Glomerular endothelial cell (primary cell): ENCODE measurements at places on chromosomes 7 and 10. TPM values are rescaled to one million over a fixed set of nuclear protein-coding genes. Genes with fewer than 3 reads are reported as not detected.

- DNase-seq: no peak
Observed at GRCh38 chr7:18302097-18302496, 193.5 kb upstream of the HDAC9 start.

DNA sequence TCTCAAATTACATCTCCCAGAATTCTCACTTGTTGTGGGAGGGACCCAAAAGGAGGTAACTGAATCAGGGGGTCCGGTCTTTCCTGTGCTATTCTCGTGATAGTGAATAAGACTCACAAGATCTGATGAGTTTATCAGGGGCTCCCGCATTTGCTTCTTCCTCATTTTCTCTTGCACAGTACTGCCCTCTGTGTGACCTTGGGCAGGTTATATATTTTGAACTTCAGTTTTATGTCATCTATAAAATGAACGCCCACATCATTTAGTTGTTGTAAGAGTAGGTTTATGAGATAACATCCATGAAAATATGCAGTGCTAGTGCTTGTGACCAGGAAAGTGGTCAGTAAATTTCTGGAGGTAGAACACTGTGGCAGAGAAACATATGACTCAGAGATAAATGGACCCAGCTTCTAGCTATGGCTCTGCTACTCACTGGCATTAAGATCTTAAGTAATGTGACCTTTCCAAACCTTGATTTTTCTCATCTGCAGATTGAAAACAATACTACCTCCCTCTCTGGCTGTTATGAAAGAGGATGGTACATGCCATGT, 44.3 kb downstream of the SCRN1 start:
- no peak for DNase-seq

- no peak for DNase-seq
Observed at GRCh38 chr7:16014031-16014430, 327.5 kb upstream of the MEOX2 start.

DNA sequence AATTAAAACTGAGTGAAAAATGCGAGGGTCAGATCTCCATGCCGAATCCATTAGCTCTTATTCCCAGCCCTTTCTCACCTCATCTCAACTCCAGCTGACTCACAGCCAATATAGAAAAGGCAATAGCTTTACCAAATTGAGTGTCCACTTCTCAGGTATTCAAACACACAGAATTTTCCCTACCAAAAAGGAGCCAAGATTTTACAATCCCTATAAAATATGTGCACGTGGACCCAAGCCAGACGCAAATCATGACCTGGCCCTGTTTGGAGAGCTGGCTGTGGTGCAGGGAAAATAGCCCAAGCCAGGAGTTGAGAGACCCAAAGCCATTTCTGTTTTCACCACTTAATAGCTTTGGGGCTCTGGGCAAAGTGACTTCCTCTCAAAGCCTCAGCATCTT, 379.7 kb upstream of the AUTS2 start:
- no peak for DNase-seq

The SEC23IP gene
- total RNA-seq: 17.8 and 58.3 TPM in 2 replicates

The MICU1 gene
- 32.7 and 33.3 TPM in 2 replicates for total RNA-seq

The ZNF398 gene
- 12.3 and 13.8 TPM in 2 replicates for total RNA-seq

The PPP1R3C gene
- total RNA-seq: 0.87 and 1.3 TPM in 2 replicates

The GNAI1 gene
- 20.0 and 26.7 TPM in 2 replicates for total RNA-seq
